ENCODE measurements at places on chromosomes 2 and 18.

GRCh38 chr2:109206569-109207146 lies 77.7 kb downstream of the SH3RF3 start:
- DNase-seq = no peak

GRCh38 chr2:204628926-204629712 lies 83.8 kb downstream of the PARD3B start:
- no peak for DNase-seq

DNA sequence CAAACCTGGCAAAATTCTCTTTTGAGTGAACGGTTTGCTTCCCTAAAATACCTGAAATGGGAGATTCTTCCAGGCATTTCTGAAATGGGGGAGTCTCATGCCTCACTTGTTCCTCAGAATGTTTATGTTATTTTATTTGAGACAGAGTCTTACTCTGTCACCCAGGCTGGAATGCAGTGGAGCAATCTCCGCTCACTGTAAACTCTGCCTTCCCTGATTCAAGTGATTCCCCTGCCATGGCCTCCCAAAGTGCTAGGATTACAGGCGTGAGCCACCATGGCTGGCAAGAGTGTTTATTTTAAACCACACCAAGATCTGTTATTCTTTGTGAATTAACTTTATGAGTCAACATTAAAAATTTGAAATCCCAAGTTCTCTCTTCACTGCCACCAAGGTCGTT lies 6.4 kb upstream of the FHL2 start:
- no peak for DNase-seq

DNA sequence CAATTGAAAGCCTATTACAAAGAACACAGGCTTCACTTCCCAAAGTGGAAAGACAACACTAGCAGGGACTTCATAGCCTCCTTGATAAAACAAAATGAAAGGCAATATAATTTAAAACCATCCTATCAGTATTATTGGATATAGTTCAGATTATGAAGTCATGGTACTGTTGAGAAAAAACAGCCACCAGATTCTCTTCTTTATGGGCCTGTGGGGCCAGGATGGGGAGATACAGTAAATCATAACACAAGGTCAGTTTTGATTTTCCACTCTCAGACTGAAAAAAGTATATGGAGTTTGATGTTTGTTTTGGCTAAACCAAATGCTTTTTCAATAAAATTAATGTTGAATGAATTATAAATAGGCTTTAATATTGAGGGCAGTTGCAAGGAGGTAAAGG lies 129.1 kb downstream of the BCL2L11 start:
- DNase-seq = no peak

DNA sequence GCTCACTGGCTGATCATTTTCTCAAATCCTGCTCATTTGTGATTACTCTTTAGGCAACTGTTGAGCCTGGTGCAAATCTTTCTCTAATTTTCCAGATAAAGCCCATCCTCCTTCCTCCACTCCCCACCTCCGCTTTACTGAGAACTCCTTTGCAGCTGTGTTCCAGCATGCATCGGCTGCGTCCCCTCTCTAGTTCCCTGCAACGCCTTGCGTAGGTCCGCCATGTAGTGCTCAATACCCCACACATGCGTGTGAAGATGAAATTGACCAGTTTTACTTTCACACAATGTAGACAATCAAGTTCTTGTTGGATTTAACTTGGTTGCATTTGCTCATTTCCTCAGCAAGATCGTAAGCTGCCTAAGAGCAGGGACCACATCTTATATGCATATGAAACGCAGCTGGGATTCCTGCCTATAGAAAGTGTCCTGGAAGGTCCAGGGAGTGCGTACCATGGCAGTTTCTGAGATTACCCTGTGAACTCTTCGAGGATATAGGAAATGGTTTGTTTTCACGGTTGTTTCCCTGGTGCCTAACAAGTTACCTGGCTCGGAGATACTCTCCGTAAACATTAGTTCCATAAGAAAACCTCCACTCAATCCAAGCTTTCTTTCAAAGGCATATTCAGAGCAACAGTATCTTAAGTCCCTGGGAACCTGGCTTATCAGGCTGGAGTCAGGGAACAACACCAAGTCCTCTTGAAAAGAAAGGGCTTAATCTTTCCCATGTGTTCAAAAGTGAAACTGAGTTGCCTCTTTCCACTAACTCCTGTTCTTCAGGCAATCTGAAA lies 766.4 kb upstream of the ID2 start:
- peak; percentile 30 for DNase-seq

DNA sequence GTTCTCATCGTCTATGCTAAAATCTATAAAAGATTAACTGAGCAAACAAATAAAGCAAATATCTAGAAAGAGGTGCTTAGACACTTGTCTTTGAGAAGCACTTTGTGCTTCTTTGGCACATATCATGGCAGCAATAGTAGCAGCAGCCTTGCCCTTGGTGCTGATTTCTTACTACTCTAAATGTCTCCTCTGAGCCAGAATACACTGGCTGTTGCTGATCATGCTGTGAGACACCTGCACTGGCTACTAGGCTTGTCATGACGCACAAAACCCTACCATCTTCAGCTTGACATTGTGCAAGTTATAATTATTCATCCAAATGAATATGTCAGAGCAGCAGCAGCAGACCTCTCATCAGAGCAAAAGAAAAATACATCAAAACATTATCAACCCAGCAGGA lies 46.7 kb downstream of the FANCL start:
- no peak for DNase-seq

- no peak for DNase-seq
These were observed 355.5 kb downstream of the DPP10 start for GRCh38 chr2:114797942-114798341.

- DNase-seq = no peak
These were observed 202.6 kb downstream of the LDLRAD4 start for GRCh38 chr18:13420969-13421686.

GRCh38 chr2:23631389-23631788 lies 246.4 kb downstream of the KLHL29 start:
- DNase-seq = no peak

DNA sequence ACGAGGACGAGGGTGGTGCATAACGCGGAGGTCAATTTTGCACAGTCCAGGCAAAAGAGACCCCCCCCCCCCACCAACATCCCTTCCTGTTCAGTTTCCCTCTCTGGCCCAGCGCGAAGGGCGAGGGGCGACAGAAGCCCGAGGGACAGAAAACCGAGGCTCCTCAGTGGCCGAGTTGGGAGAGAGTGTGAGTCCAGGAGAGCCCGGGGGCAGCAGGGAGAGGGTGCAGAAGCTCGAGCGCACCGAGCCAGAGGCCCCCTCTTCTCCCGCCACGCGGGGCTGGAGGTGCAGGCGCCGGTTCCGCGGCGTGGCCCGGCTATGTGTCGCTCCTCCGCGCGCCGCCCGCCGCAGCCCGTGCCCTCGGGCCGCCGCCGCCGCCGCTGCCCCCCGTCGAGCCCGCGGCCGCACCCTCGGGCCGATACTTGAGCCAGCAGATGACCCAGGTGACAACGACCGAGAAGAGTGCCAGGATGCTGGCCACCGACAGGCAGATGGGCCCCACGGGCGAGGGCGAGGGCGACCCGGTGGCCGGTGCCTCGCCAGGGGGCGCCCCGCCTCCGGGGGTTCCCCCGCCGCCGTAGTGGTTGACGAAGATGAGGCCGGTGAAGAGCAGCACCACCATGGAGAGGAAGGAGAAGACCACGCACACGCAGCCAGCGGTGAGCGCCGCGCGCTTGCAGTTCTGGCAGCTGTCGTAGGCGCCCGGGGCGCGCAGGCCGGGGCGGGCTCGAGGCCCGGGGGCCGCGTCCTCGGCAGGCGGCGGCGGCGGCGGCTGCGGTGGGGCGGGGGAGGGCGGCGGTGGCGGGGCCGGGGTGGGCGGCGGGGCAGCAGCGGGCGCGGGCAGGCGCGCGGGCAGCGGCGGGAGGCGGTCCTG lies 20.2 kb upstream of the PAX3 start:
- no peak for DNase-seq

DNA sequence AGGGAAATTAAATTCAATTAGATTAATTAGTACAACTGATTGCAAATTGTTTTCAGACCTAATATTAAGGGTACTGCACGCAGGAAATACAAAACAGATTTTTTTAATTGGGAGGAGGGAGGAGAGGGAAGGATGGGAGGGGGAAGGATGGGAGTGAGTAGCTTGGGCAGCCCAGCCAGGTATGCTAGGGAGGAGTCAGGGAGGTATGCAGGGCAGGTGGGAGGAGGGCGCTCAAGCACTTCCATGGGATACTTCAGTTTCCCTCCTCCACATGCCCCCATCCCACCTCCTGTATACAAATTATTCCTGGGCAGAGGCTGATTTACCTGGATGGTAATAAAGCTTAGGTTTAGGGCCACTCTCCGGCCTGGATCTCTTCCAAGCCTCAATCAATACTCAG lies 76.6 kb upstream of the CAPN13 start:
- no peak for DNase-seq

DNA sequence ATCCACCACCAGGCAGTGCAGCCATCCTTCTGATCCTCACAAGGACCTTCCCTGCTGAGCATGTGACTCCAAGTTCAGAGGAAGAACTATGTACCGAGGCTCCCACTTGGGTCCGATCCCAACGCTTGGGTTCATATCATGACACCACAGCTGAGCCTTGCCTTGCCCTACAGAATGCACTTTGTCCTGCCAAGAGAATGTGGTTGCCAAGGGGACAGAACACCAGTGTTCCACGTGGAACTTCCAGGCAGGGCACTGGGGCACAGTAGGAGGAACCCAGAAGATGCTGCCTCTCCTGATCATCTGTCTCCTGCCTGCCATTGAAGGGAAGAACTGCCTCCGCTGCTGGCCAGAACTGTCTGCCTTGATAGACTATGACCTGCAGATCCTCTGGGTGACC lies at the start of gene TEX51:
TSS of gene TEX51 (plus strand) at position 255 of the 400 bp plus-strand sequence. CDS start at position 284, 29 bp downstream.
- DNase-seq = no peak

DNA sequence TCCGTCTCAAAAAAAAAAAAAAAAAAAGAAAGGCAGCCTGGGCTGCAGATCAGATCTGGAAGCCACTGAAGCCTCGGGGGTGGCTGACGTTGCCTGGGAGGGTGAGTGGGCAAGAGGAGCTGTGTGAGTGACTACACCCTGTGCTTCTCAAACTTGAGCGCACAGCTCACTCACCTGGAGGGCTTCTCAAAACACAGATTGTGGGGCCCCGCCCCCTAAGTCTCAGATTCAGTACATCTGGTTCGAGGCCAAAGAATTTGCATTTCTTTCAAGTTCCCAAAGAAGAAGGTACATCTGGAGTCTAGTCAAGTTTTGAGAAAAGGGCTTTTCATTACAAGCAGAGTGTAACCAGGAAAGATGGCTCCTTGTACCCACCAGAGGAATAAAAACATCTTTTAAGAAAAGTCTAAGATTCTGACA lies 97.7 kb upstream of the CAB39 start:
- DNase-seq = no peak

DNA sequence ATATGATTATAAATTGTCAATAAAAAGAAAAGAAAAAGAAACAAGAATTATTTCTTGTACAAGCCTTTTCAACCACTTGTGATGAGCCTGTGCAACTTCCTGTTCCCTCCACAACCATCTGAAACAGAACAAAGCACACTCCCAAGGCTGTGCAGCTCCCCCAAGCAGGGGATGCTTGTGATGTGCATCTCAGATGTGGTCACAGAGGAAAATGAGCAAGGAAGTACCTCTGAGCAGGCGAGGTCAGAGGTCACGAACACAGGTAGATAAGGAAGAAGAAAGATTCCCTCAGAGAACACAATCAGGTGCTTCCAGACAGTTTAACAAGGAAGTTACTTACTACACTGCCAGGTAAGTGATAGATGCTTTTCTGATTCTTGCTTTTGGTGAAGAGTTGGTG lies 274.8 kb upstream of the SLC39A10 start:
- no peak for DNase-seq

- peak; percentile 20 for DNase-seq
These were observed 25.7 kb downstream of the NPPC start for GRCh38 chr2:231900486-231900942.

DNA sequence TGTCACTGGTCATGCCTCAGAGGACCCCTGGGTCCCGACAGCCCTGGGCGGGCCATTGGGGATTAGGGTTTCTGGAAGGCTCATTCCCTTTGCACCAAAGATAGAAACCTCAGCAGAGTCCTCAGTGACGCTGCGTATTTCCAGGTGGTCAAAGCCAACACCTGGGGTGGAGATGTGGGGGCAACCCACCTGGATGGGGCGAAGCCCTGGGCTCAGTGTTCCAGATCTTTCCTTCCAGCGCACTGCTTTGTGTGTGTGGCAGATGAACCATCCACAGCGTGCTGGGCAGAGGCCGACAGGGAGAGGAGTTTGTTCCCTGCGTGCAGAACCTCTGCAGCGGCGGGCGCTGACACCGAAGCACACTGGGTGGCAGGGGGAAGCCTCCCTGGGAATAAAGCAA lies 143.9 kb downstream of the CTIF start:
- no peak for DNase-seq

GRCh38 chr2:170714381-170715061 lies 616 bp upstream of the SP5 start:
- DNase-seq = no peak

DNA sequence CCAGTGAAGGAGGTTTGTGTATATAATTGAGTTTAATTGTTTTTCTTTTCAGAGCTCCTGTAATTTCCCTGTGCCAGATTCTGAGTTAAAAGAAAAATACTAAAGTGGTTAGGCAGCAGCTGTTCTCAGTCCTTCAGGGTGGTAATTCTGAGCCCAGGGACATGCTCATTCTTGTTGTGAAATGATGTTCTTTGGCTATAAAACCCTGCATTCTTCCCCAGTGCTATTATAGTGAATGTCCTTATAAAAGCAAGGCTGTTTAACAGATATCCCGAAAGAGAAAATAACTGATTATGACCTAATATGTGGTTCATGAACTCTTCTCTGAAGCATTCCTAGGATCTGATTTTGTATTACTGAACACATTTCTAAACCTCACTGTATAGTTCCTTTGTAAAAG lies 34.0 kb downstream of the ADAM23 start:
- peak; percentile 28 for DNase-seq

- DNase-seq = no peak
These were observed 48.2 kb upstream of the CNGA3 start for GRCh38 chr2:98297817-98298682.

GRCh38 chr2:198701481-198701880 lies 756.3 kb downstream of the SATB2 start:
- no peak for DNase-seq

DNA sequence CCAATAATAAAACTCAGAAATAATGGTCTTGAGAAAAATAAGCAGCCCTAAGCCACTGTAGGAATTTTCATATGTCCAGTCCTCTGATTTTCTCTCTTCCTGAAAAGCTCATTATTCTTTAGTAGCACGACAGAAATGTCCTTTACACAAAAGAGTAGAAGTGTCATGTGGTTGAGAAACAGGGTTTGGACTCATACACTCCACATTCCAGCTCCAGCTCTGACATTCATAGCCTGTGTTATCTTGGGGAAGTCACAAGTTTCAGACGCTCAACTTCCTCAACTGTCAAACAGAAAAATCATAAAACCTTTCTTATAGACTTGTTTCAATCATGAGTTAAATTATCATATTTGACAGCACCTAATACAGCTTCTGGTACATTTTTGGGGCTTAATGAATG lies 511.5 kb downstream of the TNS1 start:
- no peak for DNase-seq

DNA sequence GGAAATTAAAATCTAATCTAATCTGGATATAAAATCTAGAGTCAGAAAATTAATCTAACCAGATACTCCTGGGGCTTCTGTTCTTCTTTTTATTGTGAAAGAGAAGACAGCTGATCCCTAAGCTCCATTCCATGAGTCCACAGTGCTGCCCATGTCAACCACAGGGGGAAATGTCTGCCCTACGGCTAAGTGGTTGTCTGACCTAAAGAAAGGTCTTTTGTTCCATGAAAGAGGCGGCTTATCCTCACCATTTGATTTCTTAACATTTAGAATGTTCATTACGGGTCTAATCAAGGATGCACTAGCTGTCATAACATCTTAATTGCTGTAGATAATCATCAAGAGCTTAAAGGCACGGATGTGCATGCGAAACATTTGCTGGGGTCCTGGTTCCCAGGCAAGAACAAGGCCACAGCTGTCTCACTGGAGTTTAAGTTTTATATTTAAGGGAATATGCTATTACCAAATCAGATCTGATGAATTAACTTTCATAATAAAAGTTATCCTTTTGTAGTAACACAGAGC lies 162.6 kb downstream of the PAX3 start:
- DNase-seq = no peak
